ENCODE measurements at places on chromosomes 11 and 22.

DNA sequence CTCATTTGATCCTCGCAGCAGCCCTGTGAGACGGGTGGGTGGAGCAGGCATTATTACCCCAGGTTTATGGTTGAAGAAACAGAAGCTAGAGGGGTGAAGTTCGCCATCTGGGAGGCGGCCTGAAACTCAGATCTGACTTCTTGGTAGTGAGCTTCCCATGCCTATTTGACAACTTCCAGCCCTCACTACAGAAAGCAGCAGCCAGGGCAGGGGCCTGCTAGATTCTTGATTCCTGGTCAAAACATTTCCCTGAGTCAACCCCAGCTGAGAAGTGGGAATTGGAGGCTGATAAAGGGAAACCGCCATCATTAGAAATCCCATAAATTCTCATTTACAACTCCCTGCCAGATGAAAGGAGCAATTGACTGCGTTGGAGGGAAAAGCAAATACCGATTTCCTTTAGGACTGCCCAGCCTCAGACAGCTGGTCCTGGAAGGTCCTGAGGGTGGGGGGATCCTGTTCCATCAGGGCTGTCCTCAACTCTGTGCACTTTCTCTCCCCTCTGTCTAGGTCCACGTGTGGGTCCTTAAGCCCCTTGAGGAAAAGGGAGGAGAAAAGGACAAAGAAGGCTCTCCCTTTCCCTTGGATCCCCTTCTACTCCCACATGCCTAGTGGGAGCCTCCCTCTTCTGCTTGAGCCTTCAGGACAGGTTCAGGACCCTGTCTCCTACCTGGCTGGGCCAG, 10.2 kb upstream of the NECTIN1 start:
- DNase-seq: no peak

GRCh38 chr22:27672721-27673418, 128.7 kb downstream of the MN1 start:
- DNase-seq: no peak

- no peak for DNase-seq
Measured at GRCh38 chr22:33867118-33867866, 53.0 kb downstream of the LARGE1 start.

DNA sequence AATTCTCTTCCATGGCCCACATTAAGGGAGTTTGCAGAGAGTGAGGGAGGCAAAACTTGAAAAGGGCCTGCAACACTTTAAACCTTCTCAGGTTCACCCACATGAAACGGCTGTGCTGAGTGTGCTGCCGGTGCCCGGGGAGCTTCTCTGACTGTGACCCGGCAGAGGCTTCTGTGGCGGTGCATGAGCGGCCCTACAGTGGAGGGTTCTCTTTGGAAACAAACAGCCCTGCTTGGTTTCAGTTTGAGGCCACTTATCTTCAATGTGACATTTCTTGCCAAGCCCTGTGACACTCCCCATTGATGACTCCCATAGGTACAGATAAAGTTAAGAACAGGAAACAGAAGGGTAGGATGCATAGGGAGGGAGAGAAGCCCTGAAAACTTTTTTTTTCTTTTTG, 31.8 kb downstream of the FAM118A start:
- DNase-seq: no peak
